ENCODE measurements at places on chromosomes 1 and 21.
A peak's percentile ranks its signal among the peaks of the same experiment; 100 is the strongest.

DNA sequence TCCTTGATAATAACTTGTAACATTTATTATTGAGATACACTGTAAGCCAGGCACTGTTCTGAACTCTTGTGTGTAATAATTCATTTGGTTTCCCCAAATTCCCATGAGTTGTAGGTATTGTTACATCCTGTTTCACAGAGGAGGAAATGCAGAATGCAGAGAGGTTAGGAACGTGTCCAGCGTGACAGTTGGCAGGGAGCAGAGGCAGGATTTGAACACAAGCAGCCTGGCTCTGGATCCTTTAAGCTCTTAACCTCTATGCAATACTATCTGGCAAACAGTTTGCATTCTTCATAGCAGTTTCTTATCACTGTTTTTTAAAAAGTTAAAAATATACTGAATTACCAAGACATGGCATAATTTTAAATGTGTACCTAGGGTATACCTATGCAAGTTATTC, 30.5 kb downstream of the EEIG2 start:
- no peak for DNase-seq

DNA sequence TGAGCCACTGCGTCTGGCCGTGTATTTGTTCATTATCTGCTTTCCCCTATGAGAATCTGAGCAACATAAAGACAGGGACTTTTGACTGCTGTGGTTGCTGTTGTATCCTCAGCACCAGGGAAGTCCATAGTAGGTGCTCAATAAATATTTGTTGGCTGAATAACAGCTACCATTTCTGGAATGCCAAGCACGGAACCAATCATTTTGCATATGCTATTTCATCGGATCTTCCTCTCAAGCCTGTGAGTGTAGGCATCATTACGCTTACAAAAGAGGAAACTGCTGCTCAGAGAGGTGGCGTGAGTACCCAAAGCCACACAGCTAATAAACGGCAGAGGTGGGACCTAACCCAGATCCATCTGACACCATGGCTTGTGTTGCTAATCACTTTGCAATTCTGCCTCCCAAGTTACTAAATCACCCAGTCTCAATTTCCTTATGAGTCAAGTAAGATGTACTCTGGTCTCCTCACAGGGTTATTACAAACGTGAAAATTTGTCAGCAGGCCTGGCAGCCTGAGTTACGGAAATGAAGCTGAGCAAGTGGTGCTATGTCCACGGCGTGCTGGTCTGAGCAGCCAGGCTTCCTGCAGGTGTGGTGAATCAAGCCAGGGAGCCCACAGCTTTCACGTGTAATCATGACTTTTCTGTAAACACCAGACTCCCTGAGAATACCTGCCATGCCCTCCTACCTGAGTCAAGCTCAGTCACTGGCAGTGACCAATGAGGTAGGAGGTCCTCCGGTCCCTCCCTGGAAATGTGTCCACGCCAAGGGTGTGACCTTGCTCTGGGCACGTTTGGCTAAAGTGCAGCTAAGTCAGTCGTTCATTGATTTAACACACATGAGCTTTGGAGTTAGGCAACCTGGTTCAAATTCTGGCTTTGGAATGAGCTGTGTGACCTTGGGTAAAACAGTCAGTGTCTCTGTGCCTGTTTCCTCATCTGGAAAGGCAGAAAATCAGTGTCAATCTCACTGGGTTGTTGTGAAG, 4.8 kb upstream of the RHCE start:
- no peak for DNase-seq

GRCh38 chr1:203592730-203593129, 33.9 kb upstream of the ATP2B4 start:
- DNase-seq, result no peak

DNA sequence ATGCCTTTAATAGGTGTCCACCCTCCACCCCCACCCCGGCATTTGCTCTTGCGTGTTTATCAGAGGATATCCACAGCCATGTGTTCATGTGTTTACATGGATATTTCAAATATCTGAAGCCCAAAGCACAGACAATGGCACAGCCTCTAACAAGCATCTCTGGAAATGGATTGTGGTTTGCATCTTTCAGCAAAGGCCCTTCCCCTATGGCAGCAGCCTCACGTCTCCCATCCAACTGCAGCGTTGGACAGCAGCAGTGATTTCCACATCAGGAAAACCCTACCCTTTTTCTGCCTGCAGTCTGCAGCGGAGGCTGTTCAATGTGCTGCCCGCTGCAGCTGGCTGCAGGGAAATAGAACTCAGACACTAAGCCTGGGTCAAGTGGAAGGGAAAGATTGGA, 1.6 kb downstream of the RASSF5 start:
- DNase-seq, result no peak

GRCh38 chr1:18191037-18191436, 83.4 kb downstream of the IGSF21 start:
- DNase-seq, result no peak

- no peak for DNase-seq
Measured at GRCh38 chr21:38297871-38298270, 41.1 kb downstream of the KCNJ15 start.

DNA sequence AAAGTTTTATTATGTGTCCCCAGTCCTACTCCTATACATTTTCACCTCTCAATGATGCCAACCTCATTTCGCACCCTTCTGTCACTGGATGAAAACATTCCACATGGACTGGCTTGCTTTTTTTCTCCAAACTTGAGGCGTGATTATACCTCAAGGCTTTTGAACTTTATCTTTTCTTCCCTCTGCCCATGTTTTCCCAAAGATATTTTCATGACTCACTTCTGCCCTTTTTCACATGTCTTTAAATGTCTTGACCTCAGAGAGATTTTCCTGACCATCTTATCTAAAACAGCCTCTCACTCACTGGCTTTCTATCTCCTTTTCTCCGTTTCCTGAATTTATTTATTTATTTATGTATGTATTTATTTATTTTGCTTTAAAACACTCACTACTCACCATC, 659.0 kb downstream of the PTPRC start:
- no peak for DNase-seq

DNA sequence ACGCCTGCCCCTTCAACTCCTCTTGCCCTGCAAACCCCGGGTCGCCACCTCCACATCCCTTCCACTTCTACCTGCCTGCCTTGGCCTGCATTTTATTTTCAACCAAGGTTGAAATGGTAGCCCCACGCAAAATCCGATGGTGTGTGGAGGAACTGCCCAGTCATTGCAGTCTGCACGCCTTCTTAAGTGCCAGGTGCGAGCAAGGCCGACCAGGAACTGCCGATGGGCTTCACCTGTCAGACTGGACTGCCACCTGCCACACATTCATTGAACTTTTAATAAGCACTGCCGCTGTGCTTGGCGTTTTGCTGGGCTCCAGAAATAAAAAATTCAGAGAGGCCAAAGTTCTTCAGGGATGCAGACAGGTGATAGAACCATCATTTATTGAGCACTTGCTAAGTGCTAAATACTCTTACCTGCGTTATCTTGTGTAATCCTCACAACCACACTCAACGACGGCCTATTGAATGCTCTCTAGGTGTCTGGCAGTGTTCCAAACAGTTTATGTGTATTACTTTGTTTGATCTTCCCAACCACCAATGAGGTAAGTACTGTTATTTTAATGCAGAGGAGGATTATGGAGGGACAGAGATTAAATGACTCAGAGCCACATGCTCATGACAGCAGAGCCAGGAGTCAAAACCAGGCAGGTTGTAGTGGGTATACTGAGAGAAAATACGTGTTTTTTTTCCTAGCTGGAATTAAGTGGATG, 36.2 kb downstream of the CACHD1 start:
- peak; percentile 81 for DNase-seq

GRCh38 chr21:33007747-33008146, 18.0 kb upstream of the OLIG2 start:
- no peak for DNase-seq

DNA sequence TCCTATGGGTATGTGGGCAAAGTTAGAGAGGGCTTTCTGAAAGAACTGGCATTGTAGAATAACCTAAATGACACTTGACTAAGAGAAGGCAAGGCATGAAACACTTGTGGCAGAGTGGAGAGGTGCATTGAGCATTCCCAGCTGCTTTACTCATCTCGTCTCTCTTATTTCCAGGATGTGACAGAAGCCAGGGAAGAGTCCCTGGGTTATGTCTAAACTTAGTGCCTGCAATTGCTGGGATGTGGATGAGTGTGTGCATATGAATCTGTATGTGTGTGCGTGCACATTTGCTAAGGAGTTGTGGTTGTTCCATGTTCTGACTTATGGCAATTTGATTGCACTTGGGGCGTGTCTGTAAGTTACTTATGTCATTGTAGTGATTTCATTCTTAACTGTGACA, 1326.5 kb upstream of the B3GALT2 start:
- no peak for DNase-seq

DNA sequence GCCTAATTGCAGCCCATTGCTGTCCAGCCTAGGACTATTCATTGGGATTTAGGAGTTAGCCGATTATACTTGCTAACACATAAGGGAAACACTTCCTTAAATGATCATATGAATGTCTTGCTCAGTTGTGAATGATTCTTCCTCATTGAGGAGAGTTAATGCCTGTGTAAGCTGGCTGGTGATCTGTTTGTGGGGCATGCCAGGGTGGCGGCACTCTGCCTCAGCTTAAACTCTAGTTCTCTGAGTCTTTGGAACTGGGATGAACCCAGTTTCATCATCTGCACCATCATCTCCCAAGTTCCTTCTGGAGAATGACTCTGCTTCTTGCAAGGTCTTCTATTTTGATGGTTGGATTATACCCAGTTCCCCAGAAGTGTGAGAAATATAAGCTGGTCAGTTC, 23.9 kb upstream of the SLAMF6 start:
- DNase-seq, result no peak

DNA sequence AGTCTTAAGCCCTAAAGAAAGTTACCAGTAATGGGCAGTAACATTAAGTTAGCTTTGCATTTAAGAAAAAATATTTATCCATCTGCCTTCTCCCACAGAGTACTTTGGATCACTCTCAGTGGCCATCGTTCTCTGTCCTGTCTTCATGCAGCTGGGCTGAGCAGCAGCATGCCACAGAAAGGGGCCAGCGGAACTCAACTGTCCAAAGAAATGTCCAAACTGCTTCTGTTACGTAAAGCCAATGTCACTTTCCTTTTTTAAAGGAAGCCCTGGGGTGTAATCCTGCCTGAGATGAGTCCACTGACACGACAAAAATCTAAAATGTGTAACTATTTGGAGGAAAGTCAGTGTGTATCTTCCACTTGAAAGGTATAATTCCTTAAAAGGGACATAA, 291.6 kb downstream of the SMYD3 start:
- no peak for DNase-seq

DNA sequence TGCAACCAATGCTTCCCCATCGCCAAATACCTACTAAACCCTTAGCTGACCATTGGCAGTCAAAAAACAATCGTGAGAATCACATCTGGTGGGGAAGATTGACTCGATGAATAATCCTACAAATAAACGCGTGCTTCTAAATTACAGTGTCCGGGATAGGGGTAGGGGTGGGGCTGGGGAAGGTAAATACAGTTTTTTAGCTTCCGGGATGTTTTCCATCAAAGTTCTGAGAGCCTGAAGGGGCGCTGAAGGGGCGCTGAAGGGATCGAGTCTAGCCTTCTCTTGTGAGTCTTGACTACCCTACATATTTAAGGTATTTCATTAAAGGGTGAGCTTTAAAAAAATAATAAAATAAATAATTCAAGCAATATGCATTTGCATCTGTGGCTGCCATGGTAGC, 40.5 kb downstream of the RRAGC start:
- DNase-seq, result no peak

DNA sequence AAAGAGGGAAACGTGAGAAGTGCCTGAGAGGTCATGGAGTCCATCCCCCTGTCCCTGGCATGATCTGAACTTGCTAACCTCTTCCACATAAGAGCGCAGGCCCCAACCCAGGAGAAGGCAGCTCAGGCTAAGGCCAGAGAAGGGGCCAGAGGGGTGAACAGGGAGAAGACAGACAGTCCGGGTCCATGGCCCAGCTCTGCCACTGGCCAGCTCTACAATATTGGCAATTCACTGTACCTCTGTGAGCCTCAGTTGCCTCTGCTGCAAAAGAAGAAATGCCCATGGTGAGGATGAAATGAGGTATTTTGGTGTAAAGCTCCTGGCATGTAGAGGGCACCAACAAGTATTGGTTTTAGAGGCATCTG, 72.3 kb downstream of the CAMK2N1 start:
- no peak for DNase-seq

GRCh38 chr1:33312413-33312749, 8.5 kb downstream of the A3GALT2 start:
- DNase-seq, result no peak

DNA sequence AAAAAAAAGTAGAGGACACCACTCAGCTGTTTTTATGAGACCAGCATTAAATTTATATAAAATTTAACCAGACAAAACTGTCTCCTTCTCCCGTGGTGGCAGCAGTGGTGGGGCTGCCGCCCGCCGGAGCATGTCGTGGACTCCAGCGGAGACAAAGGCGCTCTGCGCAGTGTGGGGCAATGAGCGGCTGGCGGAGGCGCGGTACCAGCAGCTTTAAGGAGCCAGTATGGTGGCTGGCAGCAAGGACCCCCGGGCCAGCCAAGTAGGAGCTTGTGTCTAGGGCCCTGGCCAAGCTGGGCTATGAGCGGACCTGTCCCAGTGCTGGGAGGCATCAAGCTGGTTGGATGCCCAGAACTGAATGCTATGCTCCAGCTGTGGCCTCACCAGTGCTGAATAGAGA, 2102.9 kb downstream of the NCAM2 start:
- DNase-seq, result no peak

- DNase-seq, result no peak
Measured at GRCh38 chr1:153906396-153906795, 16.4 kb downstream of the GATAD2B start.

- DNase-seq, result no peak
Measured at GRCh38 chr21:32562915-32563314, 22.4 kb downstream of the TCP10L start.

DNA sequence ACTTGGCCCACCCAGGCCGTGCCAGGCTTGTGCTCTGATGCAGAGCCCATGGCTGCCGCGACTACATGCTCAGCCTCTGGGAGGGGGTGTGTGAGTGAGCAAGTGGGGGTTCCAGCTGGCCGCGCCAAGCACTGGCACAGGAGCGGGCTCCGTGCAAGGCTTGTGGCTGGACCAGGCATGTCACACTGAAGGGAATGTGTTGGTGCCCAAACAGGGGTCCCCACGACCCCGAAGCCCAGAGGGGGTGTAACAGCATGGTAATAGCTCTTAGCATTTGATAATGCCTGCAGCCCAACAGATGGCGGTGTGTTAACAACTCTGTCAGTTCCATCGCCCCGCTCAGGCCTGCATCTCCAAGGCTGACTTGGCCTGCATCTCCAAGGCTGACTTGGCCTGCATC, 38.3 kb upstream of the CD46 start:
- DNase-seq, result no peak

- no peak for DNase-seq
Measured at GRCh38 chr1:18134324-18135046, 26.9 kb downstream of the IGSF21 start.

DNA sequence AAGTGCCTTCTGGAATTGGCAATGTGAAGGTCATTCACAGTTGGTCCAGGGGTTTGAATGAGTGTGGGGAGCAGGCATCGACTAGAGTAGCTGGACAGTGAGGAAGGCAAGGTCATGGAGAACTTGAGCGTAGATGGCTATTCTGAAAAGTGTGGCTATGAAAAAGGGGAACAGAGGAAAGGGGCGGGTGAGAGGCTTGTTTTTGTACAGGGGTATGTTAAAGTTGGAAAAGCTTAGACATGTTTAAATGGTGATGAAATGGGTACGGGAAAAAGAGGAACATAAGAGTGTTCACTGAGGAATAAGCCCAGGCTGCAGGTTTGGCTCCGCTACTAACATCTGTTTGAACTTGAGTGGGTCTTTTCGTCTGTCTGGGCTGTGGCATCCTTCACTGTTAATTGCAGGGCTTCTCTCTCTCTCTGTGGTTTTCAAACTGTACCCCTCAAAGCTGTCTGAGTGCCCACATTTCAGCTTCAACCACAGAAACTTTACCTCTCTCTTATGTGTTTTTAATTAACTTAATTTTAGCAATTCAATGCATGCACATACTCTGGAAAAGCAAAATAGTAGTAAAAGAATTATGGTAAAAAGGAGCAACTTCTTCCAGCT, 70.8 kb upstream of the COA6 start:
- no peak for DNase-seq

Measured in eye (tissue), 1 donor.